Left ventricle myocardium superior (tissue), 1 donor: ENCODE measurements at places on chromosomes 1 and 21. TPM values are rescaled to one million over a fixed set of nuclear protein-coding genes. Genes with fewer than 3 reads are reported as not detected.

GRCh38 chr1:78070758-78071157 is 25.0 kb downstream of the GIPC2 start:
- no peak for DNase-seq

DNA sequence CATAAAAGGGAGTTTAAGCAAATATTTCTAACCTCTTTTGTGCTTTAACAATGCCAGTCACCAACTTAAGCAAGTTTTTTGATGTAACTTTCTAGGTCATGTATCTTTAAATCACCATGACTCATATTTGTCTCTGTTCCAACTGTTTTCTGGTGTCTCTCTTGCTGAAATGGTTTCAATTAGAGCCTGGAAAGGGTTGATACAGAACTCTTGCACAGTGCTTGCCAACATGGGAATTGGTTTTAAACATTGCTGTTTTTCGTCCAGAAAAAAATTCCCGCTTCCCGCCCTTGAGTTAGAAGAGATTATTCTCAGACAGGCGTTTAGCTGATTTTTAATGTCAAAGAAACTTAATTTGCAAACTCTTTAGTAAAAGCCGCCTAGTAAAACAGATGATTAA is 46.4 kb upstream of the SLC22A15 start:
- DNase-seq, result no peak

DNA sequence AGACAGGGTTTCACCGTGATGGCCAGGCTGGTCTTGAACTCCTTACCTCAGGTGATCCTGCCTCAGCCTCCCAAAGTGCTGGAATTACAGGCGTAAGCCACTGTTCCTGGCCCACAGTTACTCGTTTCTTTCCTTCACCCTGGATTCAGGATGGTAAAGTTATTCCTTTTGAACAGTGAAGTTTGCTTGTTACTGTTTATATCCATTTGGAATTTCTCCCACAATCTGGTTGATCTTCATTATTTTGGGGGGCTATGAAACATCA is 43.0 kb downstream of the WDR4 start:
- no peak for DNase-seq

- DNase-seq, result no peak
Observed at GRCh38 chr21:34029743-34030528, 43.4 kb upstream of the MRPS6 start.

GRCh38 chr1:153359241-153359640 is 1.6 kb downstream of the S100A9 start:
- no peak for DNase-seq

GRCh38 chr1:219188331-219188803 is 14.7 kb downstream of the LYPLAL1 start:
- DNase-seq, result no peak

GRCh38 chr1:151166505-151166956 is 587 bp downstream of the SCNM1 start:
- DNase-seq, result no peak

Gene COA6
- total RNA-seq, result 38.2 TPM

Gene FCRL6
- total RNA-seq, result 0.82 TPM

DNA sequence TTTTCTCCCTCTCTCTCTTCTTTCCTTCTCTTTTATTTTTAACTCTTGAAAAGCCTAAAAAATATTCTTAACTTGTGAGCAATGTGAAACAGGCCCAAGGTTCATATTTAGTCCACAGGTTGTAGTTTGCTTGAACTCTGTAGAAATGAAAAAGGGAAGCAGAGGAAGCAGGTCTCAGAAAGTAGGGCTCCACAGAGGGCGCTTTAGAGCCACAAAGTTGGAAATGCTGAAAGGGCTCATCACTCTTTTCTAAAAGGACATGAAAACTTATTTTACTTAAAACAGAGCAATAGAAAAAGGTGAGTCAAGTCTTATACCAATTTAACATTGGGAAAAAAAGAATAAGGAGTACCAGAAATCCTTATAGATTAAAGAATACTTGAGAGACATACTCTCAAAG is 247.0 kb downstream of the USP25 start:
- no peak for DNase-seq

- DNase-seq, result no peak
Observed at GRCh38 chr21:18443085-18443484, 39.5 kb upstream of the TMPRSS15 start.

DNA sequence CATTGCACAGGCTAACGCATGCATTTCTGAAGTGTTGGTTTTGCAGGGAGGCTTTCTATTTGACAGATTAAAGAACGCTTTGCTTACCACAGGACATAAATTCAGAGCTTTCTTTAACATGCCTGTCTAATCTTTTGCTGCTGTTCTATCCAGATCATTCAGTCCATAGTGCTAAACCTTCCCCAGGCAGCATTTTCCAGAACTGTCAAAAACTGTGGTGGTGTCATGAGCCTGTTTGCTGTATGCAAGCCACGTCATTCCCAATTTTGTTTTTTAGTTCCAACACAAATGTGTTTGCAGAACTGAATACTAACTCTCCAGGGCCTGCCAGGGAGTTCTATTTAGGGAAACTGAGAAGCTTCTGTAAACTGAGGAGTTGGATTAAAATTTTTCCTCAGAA is 390.5 kb upstream of the LYPLAL1 start:
- no peak for DNase-seq

DNA sequence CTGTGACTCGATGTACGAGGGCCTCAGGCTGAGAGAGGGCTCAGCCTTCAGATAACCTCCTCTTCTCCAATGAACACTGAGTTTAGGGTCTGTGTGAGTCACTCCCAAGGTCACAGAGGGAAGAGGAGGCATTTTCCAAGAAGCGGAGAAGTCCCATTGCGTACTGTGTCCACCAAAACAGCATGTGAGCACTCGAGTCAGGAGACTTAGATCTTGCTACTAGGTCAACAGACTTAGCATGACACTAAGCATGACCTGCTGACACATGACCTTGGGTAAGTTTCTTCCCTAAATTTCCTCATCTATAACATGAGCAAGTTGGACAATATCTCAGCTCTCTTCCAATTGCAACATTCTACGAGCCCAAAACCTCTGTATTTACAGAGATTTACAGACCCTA is 68.0 kb downstream of the PLPP3 start:
- no peak for DNase-seq

DNA sequence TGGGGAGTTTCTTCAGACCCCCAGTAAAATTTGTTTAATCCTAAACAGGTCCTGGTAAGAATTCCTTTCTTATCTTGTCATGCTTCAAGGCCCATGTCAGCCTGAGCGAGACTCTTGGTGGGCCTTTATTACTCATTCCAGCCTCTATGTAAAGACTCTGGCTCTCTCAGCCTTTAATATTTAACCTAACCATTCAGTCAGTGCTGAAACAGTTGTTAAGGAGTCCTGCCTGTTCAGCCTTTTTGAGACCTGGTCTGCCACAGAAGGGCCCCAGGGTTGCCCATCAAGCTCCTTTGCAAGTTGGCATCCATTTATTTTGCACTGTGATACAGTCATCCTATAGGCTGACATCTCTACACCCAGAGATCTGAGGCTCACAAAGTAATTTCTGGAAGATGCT is 107.7 kb upstream of the VANGL1 start:
- DNase-seq, result no peak

- DNase-seq, result peak; percentile 67
Observed at GRCh38 chr1:37945743-37946702, 830 bp downstream of the INPP5B start.

GRCh38 chr1:187931776-187932175 is 1103.0 kb downstream of the PLA2G4A start:
- no peak for DNase-seq

Gene GJB3
- total RNA-seq, result not detected

DNA sequence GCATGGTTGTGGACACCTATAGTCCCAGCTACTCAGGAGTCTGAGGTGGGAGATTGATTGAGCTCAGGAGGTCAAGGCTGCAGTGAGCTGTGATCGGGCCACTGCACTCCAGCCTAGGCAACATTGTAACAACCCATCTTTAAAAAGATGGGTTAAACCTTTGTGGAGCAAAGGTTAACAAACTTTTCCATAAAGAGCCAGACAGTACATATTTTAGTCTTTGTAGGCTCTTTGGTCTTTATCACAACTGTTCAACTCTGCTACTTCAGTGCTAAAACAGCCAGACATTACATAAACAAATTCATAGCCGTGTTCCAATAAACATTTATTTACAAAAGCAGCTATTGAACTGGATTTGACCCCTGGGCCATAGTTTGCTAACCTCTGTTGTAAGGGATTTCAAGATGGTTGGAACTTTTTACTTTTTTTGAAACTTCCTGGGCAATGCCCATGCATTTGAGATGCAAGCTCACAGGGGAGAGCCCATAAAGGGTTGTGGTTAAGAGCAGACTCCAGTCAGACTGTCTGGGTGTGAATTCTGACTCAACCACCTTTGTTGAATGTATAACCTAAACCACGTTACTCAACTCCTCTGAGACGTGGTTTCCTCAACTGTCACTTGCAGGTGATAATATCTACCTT is 10.8 kb downstream of the INAVA start:
- DNase-seq, result no peak

Gene NUDT4B
- not detected for total RNA-seq
